Large intestine (tissue), 12 donors: ENCODE measurements at places on chromosomes 1 and 21.

DNA sequence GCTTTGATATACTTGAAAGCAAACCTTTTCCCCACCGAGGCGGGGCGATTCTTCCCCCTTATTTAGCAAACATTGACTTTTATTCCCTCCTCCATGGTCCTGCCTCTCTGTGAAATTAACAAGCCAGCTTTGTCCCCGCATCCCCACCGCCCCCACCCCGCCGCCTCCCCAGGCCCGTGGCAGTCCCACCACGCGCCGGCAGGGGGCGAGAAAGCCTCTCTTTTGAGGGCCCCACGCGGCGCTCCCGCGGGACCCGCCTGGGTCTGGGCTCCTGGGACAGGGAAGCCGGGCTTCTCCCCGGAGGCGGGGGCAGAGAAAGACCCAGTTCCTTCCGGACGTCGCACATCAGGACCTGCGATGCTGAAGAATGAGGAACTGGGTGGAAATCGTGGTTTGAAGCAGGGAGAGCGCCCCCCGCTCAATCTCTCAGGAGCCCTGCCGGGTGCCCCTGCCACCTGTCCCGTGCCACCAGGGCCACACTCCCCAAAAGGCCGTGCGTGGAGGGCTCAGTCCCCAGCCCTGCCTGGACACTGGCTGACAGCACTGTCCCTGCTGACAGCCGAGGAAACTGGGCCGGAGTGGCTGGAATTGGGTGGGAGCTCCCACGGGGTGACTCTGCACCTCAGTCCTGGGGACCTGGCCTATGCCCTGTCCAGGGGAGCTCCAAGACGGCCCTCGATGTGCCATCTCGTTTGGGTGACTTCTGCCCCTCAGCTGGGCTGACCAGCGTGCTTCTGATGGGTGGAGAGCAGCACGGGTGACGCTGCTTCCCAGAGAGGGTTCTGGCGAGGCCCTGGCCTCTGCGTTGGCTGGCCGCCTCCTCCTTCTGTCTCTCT, 8.6 kb upstream of the ACTRT2 start:
- peak; percentile 34 for DNase-seq

DNA sequence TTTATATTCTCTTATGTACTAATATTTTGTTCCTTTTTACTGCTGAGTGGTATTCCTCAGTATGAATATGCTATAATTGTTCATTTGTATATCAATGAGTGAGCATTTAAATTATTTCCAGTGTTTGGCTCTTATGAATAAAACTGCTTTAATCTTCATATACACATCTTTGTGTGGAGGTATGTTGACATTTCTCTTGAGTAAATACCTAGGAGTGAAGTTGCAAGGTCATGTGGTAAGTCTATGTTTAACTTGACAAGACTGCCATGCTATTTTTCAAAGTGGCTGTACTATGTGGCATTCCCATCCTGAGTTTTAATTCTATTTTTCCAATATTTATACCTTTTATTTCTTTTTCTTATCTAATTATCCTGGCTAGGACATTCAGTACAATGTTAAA, 124.2 kb downstream of the ADSS2 start:
- DNase-seq, result no peak

- DNase-seq, result peak; percentile 74
Observed at GRCh38 chr1:53295726-53296116, 32.1 kb downstream of the LRP8 start.

GRCh38 chr21:32844076-32844475, 72.5 kb upstream of the PAXBP1 start:
- no peak for DNase-seq

GRCh38 chr21:42291751-42292562, 23.3 kb downstream of the TFF3 start:
- no peak for DNase-seq

GRCh38 chr1:3162322-3162882, 93.4 kb downstream of the PRDM16 start:
- no peak for DNase-seq

- no peak for DNase-seq
Observed at GRCh38 chr1:110513511-110513910, 5.5 kb downstream of the KCNA10 start.

DNA sequence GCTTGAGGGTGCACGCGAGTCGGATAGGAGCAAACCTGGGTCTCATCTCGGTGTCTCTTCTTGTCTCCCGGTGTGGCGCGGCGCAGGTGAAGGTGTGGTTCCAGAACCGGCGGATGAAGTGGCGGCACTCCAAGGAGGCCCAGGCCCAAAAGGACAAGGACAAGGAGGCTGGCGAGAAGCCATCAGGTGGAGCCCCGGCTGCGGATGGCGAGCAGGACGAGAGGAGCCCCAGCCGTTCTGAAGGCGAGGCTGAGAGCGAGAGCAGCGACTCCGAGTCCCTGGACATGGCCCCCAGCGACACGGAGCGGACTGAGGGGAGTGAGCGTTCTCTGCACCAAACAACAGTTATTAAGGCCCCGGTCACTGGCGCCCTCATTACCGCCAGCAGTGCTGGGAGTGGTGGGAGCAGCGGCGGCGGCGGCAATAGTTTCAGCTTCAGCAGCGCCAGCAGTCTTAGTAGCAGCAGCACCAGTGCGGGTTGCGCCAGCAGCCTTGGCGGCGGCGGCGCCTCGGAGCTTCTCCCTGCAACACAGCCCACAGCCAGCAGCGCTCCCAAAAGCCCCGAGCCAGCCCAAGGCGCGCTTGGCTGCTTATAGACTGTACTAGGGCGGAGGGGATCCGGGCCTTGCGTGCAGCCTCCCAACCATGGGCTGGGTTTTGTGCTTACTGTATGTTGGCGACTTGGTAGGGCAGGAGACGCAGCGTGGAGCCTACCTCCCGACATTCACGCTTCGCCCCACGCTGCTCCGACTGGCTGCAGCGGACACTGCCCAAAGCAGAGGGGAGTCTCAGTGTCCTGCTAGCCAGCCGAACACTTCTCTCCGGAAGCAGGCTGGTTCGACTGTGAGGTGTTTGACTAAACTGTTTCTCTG, 5.1 kb downstream of the HLX start:
- DNase-seq, result no peak

DNA sequence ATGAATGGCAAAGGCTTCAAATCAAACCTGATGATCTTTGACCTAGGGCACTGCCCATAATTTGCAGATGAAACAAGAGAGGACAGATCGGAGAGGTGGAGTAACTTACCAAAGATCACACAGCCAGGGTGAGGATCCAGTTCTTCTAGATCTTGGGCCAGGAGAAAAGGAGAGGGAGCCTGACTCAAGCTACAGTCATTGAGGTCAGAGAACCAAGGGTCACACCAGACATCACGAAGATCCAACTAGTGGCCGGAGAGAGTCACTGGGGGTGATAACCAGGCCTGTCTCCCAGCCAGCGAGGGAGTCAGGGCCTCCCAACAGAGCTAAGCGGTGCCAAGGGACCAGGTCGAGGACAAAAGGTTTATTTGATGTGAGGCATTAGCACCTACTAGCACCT, 115.0 kb downstream of the RIPK4 start:
- no peak for DNase-seq

DNA sequence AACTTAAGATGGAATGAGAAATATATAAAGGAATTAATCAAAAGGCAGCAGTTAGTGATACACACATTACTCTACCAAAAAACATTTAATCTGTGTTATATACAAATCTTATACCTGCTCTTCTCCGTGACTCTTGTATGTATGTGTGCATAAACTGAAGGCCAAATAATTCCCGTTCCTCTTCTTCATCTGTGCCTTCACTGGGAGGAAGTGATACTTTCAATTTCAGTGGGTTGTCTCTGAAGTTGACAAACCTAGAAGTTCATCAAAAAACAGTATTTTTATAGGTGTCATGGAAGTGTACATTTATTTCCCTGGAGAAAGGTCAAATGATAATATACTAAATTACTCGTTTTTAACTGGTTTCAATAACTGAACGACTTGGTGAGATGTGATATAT, 19.3 kb downstream of the TRMT13 start:
- DNase-seq, result no peak

DNA sequence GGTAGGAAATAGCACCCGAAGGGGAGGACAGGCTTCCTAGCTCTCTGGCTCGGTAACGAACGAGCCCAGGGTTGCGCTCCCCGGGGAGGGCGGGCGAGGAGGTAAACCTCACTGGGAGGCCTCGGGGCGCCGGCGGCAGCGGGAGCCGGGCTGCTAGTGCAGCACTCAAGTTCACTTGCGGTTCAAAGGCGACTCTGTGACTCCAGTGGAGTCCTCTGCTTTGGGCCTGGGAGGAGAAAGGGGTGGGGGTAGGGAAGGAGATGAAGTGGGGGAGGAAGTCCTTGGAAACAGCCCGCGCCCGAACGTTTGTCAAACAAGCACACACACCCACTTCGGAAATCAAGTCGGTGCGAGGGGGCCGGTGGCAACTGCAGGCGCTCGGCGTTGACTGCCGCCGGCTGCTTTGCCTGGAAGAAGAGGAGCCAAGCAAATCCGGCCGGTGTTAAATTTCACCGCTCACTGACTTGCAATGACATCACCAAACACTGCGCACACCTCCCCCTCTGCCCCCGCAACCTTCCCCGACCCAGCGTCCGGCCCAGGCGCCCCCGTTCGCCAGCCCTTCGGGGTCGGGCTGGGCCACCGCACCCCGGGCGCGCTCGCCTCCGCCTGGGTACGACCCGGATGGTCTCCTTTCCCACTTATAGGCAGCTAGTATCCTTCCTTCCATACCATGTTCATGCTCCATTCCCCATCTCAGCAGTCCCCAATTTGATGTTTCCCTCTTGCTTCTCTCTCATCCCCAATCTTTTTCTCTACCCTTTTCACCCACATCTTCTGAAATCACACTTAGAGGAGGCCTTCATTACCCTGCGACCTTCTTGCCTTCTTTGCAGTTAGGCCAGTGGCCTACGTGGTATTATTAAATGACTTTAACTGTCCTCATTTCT, at the start of gene COL24A1:
COL24A1 (minus strand) TSS at position 207 of the 890 bp plus-strand sequence. CDS start 376 bp downstream, outside the sequence.
- DNase-seq, result peak; percentile 43

DNA sequence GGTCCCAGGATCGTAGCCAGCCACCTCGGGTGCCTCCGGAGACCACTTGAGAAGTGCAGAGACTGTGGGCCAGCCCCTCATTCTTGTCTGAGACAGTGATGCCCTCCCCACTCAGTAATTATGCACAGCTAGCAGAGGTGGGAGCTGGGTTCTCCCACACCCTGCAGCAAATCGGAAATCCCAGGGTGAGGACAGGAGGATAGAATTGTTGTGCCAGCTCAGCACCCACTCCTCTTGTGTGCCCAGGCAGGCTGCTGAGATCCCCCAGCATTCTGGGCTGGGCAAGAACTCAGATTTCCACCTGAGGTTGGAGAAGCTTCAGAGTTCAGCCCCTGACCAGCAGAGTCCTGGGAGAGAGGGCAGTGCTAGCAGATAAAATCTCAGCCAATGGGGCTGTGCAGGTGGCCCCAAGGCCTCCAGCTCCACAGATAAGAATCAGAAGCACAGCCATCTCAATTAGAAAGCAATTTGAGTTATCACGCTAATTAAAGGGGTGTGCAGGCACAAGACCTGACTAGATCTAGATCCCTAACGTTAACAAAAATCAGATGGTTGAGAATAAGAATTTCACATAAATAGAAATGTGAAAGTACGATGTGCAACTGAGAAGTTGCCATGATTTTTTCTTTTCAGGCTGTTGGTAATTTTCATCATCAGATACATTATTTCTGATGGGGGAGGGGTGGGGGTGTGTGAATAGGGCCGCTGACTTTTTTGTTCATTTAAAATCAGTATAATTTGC, 45.5 kb upstream of the IRF2BP2 start:
- DNase-seq, result no peak

DNA sequence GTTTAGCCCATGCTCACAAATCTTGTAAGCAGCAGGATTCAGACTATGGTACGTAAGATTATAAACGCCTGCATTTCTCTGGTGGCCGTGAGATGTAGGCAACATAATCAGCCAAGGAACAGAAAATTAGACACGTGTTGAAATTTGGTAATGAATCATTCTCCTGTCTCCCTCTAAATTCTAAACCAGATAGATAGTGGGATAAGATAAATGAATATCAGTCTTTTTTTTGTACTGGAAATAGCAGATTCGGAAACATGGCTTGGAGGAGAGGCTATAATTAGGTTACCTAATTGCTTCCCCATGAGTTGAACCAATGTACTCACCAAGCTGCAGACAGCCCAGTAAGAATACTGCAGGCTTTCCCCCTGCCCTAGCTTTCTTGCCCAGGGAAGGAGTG, 172.3 kb downstream of the TGFB2 start:
- no peak for DNase-seq

DNA sequence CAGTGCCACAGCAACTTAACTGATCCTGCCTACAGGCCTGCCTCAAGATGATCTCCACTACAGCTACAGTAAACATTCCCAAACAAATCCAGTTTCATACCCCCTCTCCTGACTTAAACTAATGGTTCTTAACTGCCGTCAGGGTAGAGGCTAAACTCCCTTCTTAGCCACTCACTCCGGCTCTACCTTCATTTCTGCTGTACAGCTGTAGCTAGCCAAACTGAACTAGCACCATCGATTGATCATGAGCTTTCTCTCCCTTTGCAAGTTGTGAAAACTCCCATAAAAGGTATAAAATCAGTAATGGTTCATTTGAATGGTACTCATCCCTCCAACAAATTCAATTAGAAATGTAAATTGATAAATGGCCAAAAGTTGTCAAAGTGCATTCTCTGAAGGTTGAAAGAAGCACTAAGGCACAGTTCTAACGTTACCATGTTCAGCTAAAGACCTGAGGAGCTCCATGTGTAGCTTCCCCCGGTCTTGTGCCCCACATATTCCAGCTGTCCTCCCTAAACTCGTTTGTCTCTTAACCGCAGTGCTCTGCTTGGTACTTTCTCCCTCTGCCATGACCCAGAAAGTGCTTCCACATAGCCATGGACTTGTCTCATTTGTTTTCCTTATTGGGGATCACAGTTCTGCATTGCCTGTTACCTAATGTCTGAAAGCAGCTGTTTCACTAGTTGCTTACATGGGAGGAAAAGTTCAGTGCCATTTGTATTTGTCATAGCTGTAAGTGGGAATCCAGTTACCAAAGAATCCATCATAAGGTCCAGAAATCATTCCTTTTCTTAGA, 49.8 kb downstream of the DHX9 start:
- no peak for DNase-seq

- no peak for DNase-seq
Observed at GRCh38 chr21:37348664-37349063, 17.9 kb upstream of the DYRK1A start.

GRCh38 chr1:244665771-244666217, 12.9 kb downstream of the DESI2 start:
- no peak for DNase-seq

- no peak for DNase-seq
Observed at GRCh38 chr1:204684571-204685235, 835 bp downstream of the LRRN2 start.

DNA sequence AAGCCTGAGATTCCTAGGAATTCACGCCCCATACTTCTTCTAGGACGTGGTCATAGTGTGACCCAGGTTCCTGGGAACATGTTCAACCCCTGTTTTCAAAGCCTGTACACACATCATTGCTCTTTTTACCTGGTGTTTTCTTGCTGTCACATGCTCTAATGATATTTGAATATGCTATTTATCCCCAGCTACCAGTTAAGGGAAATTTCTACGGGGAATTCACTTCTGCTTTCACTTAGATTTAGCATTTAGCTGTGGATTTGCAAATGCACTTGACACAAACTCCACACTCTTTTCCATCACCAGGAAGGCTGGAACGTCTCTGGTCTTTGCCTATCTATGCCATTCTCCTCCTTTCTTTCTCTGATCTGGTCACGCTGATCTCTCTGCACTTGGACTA, 11.3 kb upstream of the SAMSN1 start:
- no peak for DNase-seq
